Germinal center (tissue), 1 donor: ENCODE measurements at places on chromosomes 16 and 17.

GRCh38 chr16:381789-382717 is at the start of gene PGAP6:
TSS of gene PGAP6 (minus strand) at chr16:381978. CDS start at chr16:381821, 157 bp downstream.
- peak; percentile 88 for DNase-seq

DNA sequence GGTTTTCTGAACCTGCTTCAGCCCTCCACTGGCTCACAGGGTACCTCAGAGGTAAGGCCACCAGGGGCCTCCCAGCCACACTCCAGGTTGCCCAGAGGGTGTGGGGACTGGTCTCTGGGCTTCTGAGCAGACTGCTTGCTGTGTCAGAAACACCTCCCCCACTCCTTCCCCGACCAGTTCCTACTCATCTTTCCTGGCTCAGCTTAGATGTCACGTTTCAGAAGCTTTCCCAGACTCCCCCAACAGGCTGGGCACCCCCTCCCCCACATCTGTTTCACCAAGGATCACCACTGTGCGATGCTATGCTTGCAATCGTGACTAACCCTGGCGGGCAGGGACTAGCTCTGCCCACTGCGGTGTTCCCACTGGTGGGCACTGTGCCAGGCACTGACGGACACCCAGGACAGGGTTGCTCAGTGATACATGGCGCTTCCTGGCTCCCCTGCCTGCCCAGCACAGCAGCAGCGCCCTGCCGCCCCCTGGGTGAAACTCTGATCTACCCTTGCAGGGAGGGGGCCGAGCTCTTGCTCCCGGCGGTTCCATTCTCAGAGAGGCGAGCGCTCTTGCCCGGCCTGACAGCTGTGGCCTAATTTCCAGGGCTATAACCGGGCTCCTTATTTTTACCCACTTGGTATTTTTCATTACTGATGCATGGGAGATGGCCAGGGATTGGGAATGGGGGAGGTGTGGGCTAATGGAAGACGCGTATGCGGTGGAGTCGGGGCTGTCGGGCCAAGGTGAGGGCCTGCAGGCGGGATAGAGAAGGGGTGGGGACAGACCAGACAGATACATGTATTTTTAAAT is 29.4 kb upstream of the MTSS2 start:
- DNase-seq, result no peak

DNA sequence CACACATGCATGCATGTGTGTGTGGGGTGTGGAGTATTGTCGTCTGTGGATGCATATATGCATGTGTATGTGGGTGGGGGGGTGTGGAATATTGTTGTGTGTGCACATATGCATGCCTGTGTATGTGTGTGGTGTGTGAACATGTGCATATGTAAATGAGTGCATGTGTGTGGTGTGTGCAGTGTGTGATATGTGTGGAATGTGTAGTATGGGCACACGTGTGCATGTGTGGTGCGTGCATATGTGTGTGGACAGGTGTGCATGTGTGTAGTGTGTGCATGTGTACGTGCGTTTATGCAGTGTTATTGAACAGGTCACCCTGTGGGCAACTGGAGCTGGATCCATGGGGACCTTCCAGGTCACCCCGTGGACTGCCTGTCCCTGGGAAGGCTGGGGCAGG is 18.7 kb downstream of the RBFOX3 start:
- no peak for DNase-seq

- no peak for DNase-seq
These were observed 48.5 kb downstream of the ZNF18 start for GRCh38 chr17:11948789-11949188.

DNA sequence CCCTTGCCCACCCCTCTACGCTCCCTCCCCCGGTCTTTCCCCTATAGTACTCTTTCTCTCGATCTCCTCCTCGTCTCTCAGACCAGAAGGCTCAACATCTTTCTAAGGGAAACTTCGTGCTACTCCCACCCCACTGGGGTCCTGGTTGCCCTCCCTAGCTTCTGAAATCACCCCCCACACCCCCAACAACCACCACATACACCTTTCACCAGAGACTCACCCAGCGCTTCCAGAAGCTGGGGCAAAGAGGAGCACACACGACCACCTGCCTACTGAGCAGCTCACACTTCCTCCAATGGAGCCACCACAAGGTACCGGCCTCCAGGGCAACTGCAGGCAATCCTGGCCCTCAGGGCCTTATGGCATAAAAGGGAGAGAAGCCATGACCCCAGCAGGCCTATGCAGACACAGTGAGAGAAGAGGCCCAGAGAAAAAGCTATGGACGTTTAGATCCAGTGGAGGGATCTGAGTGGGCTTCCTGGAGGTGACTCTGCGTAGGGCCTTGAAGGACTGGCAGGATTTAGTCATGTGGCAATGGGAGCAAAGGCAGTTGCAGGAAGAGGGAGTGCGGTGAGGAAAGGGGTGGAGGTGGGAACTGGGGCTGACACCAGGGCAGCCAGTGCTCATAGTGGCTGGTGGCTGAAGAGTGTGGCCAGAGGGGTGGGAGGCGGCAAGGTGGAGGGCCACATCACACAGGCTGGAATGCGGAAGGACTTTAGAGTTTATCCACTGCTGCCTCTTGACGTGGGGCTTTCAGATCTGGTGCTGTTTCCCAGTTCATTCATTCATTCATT is 12.1 kb upstream of the TMEM92 start:
- DNase-seq, result no peak

- no peak for DNase-seq
These were observed 44.0 kb downstream of the SDK2 start for GRCh38 chr17:73600103-73600871.

DNA sequence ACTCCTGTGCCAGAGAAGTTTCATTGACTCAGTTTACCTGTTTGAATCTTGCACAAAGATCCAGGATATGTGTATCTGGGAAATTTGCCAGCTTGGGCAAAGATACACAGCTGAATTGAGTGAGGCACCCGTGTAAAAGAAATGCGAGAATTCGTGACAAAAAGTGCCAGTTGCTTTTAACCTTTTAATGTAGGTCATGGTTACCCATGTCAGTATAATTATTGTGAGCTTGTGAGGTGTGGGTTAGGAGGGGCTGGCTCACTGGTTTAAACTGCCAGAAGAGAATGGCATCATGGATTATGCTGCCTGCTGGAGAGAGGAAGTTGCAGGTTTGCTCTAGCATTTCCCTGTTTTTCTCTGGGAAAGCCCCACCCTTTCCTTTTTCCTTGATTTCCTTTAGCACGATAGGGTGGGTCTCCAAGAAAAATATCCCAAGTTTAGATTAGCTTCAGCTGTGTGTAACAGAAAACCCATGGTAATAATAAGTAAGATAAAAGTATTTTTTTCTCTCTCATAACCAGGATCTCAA is 24.8 kb upstream of the NDRG4 start:
- DNase-seq, result no peak

GRCh38 chr16:66130296-66130905 is 236.1 kb upstream of the CDH5 start:
- DNase-seq, result no peak

DNA sequence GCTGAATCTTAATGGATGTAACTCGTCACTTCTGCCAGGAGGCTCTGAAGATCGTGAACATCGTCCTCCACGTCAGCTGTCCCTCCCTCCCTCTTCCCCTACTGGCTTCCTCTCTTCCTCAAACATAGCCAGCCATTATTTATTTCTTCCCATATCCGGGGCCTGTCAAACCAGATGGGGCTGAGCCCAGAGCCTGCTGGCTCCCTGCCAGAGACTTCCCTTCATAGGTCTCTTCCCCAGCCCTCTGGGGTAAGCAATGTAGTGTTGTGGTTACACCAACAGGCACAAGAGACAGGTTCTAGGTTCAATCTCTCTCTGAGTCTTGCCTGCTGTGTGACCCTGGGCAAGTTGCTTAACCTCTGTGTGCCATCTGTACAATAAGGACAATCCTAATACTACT is 40.1 kb upstream of the ZFP90 start:
- DNase-seq, result no peak

- DNase-seq, result no peak
These were observed 191.5 kb downstream of the HS3ST3A1 start for GRCh38 chr17:13410214-13410613.

GRCh38 chr16:76732894-76733293 is 455.7 kb downstream of the CNTNAP4 start:
- DNase-seq, result no peak

GRCh38 chr16:85735225-85735635 is 15.7 kb downstream of the C16orf74 start:
- peak; percentile 29 for DNase-seq

DNA sequence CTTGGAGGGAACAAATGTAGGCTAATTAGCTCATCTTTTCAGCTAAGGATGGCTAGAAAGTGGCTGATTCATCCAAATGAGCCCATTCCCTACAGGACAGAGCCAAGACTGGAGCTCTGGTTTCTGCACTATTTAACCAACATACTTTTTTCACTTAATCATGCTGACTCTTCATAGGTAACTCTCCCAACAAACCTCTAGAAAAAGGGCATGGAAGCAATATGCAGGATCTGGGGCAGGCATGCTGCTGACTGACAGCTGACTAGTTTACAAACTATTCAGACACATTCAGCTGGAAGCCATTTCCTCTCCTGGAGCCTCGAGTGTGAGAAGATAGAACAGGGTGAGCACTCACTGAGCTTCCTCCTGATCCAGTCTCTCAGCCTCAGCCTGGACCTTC is 6.2 kb downstream of the BECN1 start:
- DNase-seq, result no peak

DNA sequence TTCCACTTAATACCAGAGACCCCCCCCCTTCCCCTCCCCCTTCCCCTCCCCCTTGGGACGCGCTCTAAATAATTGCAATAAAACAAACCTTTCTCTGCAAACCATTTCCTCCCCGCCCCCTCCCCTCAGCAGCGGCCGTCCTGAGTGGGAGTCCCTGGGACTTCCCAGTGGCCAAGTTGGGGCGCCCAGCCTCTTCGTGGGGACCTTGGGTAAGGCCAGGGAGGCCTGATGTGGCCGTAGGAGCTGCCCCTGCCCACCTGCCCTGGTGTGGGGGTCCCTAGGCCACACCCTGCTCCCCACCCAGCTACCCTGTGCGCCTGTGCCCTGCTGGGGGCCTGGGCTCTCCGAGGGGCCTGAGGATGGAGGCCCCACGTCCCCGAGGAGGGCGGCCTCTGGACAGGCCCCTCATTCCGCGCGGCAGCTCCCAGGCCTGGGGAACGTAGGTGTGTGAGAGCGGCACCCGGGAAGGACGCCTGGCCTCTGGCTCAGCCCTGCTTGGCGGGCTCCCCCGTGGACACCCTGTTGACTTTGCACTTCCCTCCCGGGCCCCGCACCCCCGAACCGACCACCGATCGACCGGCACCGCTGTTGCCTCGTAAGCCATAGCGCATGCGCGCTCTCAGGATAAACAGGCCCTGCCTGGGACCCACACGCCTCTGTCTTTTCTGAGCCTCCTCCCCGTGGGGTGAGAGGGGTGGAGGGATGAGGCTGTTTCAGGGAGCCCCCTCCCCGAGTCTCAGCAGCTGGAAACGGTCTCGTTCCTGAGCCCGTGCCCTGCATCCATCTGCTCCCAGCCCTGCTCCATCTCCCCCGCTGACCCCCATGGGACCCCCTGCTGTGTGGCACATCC is 9.0 kb downstream of the NTHL1 start:
- DNase-seq, result no peak

DNA sequence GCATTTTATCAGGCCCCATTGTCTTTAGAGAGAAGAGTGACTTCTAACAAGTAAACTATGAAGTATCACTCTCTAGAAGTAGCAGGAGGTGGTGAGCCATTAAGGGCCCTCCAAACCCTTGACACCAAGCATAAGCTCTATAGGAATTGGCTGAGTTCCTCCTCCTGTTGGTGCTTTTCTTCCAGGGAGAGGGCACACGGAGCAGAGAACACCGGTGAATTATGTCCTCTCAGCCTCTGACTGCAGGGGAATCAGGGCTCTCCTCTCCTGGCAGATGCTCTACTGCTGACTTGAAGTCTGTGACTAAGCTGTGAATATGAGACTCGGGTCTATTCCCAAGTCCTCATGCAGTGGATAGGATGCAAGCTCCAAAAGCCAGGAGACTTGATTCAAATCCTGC is 32.3 kb downstream of the CHD9 start:
- no peak for DNase-seq

DNA sequence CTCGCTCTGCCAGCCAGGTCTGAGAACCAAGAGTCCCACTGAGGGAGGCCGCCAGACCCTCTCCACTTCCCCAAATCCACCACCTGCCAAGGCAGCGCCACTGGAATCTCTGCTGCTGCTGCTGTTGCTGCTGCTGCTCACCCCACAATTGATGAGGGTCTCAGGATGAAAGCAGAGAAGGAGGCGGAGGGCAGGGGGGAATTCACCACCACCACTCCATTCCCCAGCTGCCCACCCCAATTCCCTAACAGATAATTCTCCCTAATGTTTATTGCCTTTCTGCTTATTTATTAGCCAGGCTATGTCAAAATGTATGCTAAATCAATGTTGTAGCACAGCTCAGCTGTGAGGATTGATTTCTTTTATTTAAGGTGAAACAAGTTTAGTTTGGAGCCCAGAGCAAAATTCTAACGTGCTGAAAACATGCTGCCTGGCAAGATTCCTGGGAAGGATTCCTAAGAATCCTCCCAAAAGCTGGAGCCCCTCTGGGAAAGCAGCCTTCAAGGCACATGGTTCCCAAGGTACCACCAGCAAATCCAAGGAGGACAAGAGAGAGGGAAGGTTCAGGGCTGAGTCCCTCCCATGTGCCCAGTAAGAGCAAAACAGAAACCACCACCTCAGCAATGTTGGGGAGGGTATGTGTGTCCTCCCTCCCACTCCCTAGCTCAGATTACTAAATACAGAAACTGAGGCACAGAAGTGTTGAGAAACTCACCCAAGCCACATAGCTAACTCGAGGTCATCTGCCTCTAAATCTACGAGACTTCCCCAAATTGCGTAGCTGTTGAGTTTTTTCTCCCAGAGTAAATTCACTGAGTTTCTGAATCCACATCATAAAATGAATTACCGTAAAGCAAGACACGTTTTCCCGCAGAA is 12.2 kb upstream of the CDH5 start:
- DNase-seq, result no peak

- peak; percentile 59 for DNase-seq
These were observed 218.5 kb upstream of the CIBAR2 start for GRCh38 chr16:85330694-85331188.

DNA sequence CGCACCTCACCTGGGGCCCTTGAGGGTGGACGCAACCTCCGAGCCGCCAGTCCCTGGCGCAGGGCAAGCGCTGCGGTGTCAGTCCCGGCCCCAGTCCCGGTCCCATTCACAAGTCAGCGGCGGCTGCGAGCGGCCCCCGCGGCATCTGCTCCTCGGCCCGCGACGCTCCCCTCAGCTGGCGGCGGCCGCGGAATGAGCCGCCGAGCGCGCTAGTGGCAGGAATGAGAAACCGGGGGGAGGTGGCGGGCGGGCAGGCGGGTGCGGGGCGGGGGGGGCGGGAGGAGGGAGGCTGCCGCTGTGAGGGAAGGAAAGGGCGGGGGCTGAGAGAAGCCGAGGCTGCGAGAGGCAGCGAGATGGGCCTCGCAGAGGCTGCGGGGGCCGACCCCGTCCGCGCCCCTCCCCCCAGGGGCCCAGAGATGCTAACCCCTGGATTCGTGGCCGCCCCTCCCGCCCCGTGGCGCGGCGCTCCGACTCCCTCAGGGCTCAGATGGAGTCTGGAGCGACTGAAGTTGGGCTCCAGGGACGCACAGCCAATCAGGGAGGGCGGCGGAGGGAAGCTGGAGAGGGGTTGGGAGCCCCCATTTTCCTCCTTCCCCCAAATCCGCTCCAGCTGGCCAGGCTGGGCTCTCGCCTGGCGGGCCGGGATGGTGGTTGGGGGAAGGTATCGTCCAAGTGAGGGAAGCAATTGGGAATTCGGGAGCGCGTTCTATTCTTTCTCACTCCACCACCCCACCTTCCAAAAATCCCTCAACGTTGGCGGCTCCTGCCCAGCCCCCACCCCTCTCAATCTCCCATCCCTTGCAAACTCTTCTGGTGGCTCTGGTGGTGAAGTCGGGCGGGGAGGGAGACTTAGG is at the start of gene CDH11:
Gene CDH11 (minus strand): TSS at position 194 of the 854 bp plus-strand sequence. CDS start 117,194 bp downstream, outside the sequence.
- DNase-seq, result no peak

- no peak for DNase-seq
These were observed 42.9 kb downstream of the BAHCC1 start for GRCh38 chr17:81438007-81438659.

- no peak for DNase-seq
These were observed 73.7 kb upstream of the CHMP6 start for GRCh38 chr17:80917716-80918560.
